ENCODE measurements at places on chromosomes 2 and 18.

DNA sequence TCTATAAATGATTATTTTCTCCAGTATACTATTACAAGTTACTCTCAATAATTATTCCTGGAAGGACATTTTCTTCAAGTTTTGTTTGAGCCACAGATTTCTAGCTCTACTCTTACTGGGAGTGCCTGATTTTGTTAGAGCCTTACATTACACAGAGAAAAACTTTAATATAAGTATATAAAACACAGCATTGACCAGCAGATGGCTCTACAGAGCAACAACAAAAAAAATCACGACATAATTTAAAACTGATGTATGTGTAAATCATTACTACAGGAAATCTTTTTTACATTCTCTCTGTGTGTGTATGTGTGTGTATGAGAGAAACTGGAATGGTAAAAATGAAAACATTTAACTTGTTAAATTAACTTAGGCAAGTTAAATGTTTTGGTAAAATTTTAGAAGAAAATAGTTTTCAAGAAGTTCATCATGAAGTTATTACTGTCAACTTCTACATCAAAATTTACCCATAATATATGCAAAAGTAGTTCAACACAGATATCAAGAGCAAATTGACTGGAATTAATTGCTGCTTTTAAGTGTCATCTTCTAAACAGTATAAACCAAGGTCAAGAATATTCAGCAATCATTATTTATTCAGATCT lies 103.3 kb downstream of the MDH1 start:
- no peak for DNase-seq

DNA sequence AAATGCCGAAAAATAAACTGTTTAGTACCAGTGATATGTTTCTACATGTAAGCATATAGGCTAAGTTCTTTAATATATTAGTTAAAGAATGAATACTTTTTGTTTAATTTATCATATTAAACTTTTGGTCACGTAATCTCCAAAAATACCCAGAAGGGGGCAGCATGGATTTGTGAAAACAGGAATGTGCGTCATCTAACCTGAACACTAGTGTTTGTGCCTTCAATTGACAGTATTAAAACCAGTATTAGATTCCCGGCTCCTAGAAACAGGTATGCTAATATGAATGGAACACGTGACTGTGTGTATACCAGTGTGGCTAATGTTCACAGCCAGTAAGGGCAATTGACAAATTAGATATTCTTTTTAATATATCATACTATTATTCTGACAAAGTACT lies 51.8 kb downstream of the WDR7 start:
- no peak for DNase-seq

DNA sequence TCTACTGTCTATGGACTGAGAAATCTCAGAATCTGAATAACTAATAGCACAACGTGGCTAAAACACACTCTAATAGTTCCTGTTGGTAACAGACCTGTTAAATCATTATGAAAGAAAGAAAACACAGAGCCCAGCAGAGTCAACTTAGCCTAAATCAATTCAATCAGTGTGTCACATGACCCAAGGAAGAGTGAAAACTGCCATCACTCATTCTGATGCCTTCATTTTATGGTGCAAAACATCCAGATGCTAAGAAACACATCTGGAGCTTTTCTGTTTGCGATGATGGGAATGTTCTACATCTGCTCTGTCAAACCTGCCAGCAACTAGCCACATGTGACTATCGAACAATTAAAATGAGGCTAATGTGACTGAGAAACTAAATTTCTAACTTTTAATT lies 295.7 kb upstream of the TRIB2 start:
- no peak for DNase-seq

DNA sequence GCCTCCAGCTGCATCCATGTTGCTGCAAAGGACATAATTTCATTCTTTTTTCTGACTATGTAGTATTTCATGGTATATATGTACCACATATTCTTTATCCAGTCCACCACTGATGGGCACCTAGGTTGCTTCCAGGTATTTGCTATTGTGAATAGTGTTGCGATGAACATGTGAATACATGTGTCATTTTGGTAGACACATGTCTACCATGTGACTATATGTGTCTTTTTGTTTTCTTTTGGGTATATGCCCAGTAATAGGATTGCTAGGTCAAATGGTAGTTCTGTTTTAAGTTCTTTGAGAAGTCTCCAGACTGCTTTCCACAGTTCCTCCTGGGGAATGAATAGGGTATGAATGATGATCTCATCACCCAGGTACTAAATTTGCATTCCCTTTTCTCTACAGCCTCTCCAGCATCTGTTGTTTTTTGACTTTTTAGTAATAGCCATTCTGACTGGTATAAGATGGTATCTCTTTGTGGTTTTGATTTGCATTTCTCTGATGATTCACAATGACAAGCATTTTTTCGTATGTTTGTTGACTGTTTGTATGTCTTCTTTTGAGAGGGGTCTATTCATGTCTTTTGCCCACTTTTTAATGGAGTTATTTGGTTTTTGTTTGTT lies 35.6 kb upstream of the FEZ2 start:
- no peak for DNase-seq

DNA sequence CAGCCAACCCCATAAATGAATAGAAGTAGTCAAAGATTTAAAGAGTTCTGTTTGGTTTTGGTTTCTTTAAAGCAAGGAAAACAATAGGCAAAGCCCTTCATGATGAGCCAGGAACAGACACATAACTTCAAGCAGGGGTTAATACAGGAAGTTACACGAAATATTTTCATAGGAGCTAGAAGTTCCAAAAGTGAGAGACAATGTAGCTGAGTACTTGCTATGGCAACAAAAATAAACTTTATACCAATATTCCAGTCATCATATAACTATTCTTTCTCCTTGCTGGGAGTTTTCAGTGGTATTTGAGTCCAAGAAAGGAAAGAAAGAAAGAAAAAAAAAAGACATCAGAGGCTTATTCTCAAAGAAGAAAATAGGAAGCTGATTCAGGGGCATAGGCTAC lies 56.2 kb downstream of the COBLL1 start:
- DNase-seq, result no peak

DNA sequence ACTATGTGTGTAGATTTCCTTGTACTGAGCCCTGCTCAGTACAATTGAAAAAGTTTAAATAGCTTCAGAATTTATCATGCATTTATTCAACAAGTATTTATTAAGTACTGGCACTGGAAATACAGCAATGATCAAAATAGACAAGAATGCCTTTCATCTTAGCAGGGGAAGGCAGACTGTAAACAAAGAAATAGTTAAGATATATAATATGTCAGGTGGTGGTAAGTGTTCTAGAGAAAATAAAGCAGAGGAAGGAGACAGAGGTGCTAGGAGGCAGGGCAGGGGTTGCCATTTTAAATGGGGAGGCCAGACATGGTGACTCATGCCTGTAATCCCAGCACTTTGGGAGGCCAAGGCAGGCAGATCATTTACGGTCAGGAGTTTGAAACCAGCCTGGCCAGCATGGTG lies 13.6 kb upstream of the LIPG start:
- no peak for DNase-seq

DNA sequence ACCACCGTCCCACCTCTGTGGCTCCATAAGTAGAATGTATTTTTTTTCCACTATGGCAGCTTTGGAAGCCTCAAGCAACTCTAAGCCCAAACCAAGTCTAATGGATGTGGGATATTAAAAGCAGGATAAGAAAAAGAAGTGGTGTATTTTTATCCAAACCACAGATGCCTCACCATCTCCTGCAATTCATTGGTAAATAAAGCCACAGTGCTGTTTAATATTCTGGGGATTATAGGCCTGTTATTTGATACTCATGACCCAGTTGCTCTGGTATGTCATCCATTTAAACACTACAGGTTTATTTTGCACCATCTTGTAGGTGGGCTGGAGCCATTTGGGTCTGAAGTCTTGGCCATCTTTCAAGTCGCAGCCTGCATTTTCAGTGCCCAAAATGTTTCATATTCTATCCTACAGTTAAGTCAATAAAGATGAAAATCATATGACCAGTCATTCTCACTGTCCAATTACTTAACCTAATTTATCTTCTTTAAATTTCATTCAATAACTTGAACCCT lies 279.5 kb upstream of the EPHA4 start:
- DNase-seq, result no peak
